NCI-H510A treated with DMSO at 0.1 percent for 48 hours (cell line): ENCODE measurements at places on chromosomes 4 and X.
A peak's percentile ranks its signal among the peaks of the same experiment; 100 is the strongest.

DNA sequence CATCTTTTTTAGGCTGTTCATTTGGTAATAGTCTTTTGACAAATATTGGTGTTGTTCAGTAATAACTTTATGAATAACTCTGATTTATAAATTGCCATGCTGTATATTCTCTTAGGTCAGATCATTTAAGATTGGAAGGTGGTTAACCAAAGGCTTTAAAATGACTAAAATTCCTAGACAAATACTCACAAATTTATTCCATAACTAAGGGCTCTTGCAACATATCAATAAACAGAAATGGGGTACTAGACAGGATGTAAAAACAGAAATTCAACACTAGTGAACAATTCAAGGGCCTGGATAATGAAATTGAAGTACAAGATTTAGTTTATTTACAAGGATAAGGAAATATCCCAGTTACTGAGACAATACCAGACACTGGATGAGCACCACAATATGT, 328.6 kb downstream of the PCDH19 start:
- DNase-seq, result no peak

GRCh38 chr4:112257098-112257497, 25.5 kb downstream of the AP1AR start:
- DNase-seq, result no peak

DNA sequence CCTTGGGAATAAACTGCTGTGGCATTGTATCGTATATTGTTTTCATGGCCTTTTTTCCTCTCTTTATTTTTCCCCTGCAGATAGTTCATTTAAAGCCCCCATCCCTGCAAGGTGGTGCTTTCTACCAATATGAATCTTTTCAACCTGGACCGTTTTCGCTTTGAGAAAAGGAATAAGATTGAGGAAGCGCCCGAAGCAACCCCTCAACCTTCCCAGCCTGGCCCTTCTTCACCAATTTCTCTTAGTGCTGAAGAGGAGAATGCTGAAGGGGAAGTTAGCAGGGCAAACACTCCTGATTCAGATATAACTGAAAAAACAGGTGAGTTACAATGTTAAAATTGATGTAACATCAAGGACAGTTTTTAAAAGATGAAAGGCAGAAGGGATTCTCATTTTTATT, 601 bp downstream of the SMARCAD1 start:
- DNase-seq, result no peak

GRCh38 chr4:40307627-40308497, 27.3 kb upstream of the CHRNA9 start:
- no peak for DNase-seq

DNA sequence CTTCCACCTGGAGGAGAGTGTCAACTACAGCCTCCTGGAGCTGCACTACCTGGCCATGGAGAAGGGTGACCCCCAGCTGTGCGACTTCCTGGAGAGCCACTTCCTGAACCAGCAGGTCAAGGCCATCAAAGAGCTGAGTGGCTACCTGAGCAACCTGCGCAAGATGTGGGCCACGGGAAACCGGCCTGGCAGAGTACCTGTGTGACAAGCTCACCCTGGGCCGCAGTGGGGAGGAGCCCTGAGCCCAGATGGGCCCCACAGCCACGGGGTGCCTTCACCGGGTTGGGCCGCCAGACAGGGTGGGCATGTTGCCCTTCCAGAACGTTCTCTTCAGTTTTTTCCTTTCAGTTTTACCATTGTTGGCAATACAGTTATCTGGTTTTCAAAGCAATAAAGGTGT, 15.2 kb upstream of the FAM47A start:
- DNase-seq, result no peak

GRCh38 chrX:94114362-94114761, 440.4 kb downstream of the FAM133A start:
- DNase-seq, result no peak

- no peak for DNase-seq
Measured at GRCh38 chr4:29805245-29805644, 914.9 kb upstream of the PCDH7 start.

GRCh38 chr4:121686255-121686654, 10.5 kb downstream of the ANXA5 start:
- no peak for DNase-seq

DNA sequence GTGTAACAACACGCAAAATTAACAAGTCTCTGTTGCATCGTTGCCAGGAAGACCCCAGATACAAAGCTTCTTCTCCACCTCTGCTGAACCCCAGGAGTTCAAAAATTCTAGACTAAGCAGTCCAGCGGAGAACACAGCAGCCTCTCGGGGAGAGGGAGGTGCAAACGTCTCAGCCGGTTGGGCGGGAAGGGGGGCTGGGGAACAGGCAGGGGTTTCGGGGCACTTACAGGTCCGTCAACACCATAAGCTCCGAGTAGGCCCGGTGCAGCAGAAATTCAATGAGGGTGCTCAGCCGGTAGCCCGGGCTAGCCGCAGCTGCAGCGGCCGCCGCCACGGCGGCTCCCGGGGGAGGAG, 394 bp downstream of the MED14 start:
- DNase-seq, result no peak

DNA sequence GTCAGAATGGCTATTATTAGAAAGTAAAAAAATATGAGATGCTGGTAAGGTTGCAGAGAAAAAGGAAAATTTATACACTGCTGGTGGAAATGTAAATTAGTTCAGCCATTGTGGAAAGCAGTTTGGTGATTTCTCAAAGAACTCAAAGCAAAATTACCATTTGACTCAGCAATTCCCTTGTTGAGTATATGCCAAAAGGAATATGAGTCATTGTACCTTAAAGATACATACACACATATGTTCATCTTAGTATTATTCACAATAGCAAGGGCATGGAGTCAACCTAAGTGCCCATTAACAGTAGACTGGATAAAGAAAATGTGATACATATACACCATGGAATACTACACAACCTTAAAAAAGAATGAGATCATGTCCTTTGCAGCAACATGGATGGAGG, 148.2 kb downstream of the COMMD8 start:
- no peak for DNase-seq

- DNase-seq, result no peak
Measured at GRCh38 chr4:153728151-153728550, 31.7 kb downstream of the RNF175 start.

- DNase-seq, result no peak
Measured at GRCh38 chr4:125573368-125573767, 258.6 kb downstream of the FAT4 start.

GRCh38 chrX:154298312-154298711, 2.7 kb downstream of the TKTL1 start:
- DNase-seq, result no peak

- no peak for DNase-seq
Measured at GRCh38 chr4:168374772-168375523, 56.4 kb upstream of the DDX60 start.

GRCh38 chr4:23333946-23334878, 555.6 kb downstream of the PPARGC1A start:
- peak; percentile 84 for DNase-seq

- DNase-seq, result no peak
Measured at GRCh38 chrX:132737743-132738142, 220.7 kb downstream of the HS6ST2 start.

DNA sequence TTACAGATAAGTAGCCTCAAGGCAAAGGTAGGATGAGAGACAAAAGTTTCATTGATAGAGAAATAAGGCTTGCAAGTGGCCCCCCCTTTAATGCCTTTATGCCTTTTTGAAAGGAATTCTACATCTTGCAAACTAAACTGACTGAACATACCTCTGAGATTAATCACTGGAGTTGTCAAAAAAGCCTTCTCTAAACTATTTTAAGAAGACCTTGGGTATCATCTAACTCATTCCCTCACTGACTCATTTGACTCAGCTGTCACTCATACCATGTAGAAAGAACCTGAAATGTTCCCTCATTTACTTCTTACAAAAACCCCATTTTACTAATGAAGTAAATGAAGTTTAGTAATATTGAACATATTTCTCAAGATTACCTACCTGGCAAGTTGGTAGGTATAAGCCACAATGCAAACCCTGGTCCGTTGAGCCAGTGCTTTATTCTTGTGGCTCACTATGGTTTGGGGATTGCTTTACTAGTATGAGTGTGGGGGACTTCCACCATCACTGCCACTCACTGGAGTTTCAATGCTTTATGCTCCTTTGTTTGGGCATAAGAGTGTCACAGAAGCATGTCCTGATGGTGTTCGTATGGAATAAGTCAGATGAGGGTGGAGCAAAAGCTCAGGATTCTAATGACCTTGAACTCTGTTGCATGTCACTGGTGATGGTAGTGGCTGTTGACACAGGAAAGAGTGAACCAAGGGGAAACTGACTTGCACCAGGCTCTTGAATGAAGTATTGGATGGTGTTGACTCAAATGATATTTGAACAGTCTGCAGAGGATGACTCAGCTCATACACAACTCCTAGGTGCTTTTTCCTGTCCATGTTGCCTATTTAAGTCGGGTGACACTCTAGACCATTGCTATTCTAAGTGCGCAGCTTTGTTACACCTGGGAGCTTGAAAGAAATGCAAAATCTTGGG, 305.5 kb upstream of the EMCN start:
- peak; percentile 77 for DNase-seq

DNA sequence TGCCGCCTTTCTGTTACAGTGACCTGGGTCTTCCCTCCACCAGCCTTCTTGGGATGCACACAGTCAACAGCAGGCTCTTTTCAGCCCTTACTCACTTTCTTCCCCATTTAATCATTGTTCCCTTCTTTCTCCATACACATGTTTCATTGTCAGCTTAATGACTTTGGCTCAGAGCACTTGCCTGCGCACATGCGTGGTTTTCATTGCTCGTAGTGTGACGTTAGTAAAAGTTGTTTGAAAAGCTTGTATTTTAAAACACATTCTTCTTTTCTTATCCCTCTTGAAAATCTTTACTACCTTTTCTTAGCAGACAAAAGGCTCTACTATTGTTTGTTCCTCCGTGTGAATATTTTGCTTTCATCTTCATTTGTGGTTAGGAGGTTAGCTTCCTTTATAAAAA, 19.7 kb upstream of the SCOC start:
- DNase-seq, result no peak
